ENCODE measurements at places on chromosomes 6 and 20.

DNA sequence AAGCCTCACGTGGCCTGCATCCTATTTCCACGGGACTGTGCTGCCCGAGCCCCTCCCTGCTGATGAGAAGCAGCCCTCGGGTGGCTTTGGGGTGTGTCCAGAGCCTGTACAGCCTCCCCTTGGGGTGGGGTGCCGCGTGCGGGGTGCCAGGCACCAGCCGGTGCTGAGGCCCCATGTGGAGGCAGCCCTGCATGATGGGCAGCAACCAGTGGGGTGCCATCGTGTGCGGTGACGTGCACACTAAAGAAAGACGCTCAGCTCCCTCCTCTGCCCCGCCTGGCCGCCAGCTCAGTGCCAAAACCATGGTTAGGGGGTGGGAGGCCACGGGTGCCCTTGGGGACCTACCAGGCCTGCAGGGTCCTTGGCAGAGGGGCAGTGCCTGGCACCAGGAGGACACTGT is 26.2 kb downstream of the NTSR1 start:
- DNase-seq = no peak

DNA sequence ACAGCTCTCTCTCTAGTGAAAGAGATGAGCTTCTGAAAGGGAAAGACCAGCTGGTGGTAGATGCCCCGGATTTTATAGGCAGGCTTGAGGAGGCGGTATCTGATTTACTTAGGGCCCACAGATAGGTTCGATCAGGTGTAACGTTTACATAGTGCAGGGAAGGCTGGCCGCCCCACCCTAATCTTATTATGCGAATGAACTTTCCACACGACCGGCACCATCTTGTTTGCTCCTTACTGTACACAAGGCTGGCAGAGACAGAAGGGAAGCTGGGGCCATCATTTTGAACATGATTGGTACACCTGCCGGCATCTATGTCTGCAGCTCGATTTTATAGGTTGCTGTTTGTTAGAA is 212.0 kb upstream of the JARID2 start:
- no peak for DNase-seq

GRCh38 chr20:46118481-46119020 is 437 bp downstream of the CD40 start:
- no peak for DNase-seq

DNA sequence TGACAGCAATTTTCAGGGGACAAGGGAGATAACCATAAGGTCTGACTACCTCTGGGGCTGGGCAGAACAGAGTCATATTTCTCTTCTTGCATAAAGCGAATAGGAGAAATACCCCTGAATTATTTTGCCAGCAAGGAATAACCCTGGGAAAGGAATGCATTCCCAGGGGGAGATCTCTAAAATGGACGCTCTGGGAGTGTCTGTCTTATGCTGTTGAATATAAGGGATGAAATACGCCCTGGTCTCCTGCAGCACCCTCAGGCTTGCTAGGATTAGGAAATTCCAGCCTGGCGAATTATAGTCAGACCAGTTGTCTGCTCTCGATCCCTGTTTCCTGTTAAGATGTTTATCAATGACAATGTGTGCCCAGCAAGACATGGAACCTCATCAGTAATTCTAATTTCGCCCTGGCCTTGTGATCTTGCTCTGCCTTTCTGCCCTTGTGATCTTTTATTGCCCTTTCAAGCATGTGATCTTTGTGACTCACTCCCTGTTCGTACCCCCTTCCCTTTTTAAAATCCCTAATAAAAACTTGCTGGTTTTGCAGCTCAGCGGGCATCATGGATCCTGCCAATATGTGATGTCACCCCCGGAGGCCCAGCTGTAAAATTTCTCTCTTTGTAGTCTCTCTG is 221.6 kb upstream of the HS3ST5 start:
- no peak for DNase-seq

DNA sequence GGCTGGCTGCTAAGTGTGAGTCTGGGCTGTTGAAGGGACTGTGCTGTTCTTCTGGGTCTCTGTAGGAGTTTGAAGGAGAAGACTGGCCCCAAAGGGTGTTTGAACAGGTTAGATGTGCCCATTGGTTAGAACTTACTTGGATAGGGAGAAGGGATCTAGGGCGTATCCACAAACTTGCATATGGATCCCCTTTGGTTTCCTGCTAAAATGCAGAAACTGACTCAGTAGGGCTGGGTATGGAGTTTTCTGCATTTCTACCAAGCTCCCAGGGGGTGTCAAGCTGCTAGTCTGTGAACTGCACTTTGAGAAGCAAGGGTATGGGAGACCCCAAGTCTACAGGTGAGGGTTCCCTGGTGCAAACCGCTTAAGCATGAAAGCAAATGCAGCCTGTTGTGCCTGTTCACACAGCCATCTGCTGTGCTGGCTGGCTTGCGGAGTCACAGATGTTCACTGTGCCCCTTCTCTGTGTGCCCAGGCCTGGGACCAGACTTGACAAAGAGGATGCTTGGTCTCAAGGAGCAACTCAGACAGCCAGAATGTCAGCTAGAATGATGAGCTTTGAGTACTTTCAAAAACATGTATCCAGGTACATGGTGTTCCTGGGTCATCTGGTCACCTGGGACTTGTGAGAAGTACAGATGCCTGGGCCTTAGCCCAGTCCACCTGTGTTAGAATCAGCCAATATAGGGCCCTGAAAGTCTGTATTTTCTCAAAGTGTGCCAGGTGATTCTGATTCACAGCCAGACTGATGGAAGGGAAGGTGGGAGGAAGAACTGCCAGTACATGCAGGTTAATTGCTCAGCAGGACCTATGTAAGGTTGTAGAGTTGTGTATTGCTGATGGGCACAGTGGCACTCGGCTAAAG is 7.4 kb downstream of the PPP1R16B start:
- DNase-seq = no peak

- no peak for DNase-seq
Observed at GRCh38 chr6:42322676-42323075, 105.0 kb upstream of the MRPS10 start.

GRCh38 chr6:35782424-35782823 is 1.6 kb downstream of the CLPSL1 start:
- DNase-seq = no peak

- no peak for DNase-seq
Observed at GRCh38 chr20:58759947-58760346, 67.3 kb downstream of the NPEPL1 start.

DNA sequence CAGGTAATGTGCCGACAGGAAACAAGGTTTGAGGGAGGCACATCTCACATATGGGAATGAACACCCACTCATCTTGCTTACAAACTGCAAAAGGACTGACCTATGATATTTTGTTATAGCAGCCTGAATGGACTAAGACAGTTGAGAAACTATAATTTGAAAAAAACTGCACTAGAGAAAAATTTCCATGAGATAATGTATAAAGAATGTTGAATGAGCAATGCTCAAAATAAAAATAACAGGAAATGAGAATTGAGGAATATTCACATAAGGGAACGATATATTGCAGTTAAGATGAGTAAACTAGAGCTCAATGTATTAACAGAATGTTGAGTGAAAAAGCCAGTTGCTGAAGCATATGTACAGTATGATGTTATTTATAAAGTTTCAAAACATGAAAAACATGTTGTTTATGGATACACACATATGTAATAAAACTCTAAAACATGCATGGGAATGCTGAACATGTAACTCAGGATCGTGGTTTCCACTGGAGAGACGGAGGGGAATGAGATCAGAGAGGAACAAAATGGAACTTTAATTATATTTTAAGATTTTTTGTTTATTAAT is 6.3 kb upstream of the TBC1D22B start:
- DNase-seq = no peak

DNA sequence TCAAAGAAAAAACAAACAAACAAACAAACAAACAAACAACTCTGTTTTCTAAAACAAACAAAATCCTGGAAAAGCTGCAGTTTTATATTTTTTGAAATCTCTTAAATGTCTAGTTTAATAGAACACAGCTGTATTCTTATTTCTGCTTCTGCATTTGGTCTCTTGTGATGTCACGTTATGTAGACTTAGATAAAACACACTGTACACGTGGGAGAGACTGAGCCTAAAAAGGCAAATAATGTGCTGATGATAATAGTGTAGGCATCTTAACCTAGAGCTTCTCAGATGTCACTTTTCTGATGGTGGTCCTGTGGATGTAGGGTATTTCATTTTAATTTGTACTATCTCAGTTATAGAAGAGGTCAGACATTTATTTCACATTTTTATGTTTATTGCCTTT is 261.7 kb downstream of the UTRN start:
- no peak for DNase-seq

DNA sequence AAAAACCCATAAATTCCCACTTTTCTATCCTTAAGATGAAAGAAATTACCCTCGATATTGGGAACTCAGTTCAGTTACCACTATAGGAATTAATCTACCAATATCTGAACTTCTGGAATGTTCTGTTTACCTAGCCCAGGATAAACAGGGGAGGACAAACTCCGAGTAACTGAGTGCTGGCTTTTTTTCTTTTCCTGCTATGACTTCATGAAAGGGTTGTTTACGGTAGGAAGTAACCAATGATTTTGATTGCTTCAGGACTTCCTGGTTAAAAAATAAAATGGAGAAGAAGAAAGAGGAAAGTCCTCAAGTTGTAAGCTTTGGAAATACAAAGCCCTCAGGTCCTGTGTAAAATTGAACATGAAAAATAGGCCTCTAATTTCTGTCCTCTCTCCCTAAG is 167.7 kb downstream of the ZNF217 start:
- no peak for DNase-seq

GRCh38 chr6:22017766-22018165 is 279.1 kb downstream of the PRL start:
- DNase-seq = no peak

- no peak for DNase-seq
Observed at GRCh38 chr6:16747232-16748024, 13.8 kb downstream of the ATXN1 start.

DNA sequence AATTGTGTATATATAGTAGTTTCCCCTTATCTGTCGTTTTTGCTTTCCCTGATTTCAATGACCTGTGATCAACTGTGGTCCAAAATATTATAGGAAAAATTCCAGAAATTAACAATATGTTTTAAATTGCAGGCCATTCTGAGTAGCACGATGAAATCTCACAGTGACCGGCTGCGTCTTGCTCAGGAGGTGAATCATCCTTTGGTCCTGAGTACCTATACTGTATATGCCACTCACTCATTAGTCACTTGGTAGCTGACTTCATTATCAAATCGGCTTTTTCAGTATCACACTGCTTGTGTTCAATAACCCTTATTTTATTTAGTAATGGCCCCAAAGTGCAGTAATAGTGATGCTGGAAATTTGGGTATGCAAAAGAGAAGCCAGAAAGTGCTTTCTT is 728.3 kb upstream of the EYS start:
- DNase-seq = no peak
